NCI-H2171 (cell line): ENCODE measurements at places on chromosomes 12 and 14.

GRCh38 chr12:58725400-58726105 is 194.8 kb downstream of the LRIG3 start:
- DNase-seq, result no peak

- no peak for DNase-seq
Measured at GRCh38 chr12:5417500-5417899, 14.4 kb upstream of the NTF3 start.

DNA sequence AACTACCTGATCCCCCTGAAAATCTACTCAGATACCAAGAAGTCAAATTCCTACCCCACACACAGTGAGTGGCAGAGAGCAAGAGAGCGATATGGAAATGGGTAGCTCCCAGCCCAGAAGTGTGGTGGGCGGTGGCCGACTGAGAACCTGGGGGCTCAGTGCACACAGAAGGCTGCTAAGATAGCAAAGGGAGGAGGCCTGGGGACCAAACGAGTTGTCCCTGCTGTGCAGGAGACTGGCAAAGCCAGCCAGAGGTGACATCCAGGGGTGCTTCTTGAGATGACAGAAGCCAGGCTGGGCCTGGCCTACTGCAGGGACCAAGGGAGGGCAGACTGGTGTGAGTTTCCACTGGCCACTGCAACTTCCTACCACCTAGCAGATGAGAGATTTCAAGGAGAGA is 52.9 kb downstream of the VWF start:
- no peak for DNase-seq

DNA sequence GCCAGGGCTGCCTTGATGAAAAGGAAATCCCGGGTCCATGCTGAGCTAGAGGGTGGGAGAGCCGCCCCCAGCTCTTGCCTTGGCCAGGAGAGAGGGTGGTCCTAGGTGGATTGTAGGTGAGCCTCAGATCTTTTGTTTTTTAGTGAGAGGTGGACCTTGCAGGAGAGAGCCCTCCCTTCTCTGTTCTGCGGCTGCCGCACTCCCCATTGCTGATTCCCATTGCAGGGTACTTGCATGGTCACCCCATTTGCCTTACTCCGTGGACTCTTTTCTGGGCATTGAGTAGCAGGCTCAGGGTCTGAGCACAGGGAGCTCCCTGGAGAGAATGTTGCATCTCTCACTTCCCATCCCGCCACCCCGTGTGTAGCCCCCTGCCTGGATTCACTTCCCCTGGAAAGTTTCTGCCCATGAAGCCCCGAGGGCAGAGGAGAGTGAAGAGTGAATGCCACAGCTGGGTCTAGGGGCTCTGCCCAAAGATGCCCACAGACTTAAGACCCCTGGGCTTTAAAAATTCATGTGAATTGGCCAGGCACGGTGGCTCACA is 10.2 kb downstream of the VASH1 start:
- no peak for DNase-seq

DNA sequence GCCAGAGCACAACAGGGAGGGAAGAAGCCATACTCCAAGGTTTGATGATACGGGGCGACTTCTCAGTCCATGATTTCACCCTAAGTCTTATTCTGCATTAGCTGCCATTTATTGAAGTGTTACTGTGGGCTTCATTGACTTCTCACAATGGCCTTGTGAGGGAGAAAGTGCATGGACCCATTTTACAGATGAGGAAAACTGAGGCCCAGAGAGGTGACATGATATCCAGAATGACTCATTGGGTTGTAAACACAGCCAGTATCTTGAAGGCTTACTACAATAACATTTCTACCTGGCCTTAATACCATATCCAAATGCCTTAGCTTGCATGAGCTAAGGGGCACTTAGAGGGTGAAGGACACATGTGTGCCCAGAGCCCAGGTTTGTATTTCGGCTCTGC is 100.6 kb downstream of the CMKLR1 start:
- DNase-seq, result no peak

DNA sequence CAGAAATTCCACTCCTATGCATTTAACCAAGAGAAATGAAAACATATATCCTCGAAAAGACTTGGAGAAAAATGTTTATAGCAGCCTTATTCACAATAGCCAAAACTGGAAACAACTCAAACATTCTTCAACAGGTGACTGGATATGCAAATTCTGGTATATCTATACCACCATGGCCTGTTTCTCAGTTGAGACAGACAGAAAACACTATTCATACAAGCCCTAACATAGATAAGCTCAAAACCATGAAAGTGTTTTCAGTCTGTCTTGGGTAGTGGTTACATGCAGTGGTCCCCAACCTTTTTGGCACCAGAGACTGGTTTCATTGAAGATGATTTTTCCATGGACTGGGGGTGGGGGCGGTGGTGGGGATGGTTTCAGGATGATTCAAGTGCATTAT is 83.8 kb downstream of the SRGAP1 start:
- DNase-seq, result no peak

DNA sequence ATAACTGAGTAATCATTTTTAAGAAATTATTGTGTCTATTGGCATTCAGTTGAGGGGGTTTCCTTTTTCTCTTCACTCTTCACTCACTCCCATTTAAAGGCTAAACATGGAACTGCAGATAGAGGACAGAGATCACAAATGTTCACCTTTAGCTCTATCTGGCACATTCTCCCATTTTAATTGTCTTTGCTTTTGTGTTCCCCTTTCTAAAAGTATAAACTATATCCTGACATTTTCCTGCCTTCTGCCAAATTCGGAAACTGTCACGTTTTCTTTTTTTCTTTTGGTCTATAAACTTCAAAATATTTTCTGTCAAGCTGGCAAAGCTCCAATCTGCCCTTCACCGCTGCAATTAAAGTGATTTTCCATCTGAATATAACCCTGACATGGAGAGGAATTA is 219.8 kb upstream of the CDKN3 start:
- DNase-seq, result no peak

GRCh38 chr12:130711756-130712155 is 4.3 kb downstream of the RIMBP2 start:
- DNase-seq, result no peak

GRCh38 chr12:75479963-75480461 is 543 bp upstream of the GLIPR1 start:
- DNase-seq, result no peak

DNA sequence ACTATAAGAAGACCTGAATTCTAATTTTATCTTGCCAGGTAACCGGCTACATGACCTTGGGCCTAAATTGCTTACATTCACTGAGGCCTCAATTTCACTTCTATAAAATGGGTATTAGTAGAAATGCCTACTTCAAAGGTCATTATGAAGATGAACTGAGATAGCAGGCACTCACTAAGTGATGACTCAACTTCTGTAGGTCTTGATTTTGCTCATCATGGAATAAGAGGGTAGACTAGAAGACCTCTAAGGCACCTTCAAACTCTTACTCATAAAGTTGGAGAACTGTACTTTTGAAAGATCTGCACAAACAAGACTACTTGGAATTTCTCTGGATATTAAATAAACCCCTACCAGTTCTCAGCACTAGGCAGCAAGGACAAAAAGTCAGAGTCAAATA is 39.3 kb upstream of the FRMD6 start:
- DNase-seq, result no peak

GRCh38 chr12:18580291-18580690 is 157.5 kb downstream of the PLCZ1 start:
- no peak for DNase-seq

DNA sequence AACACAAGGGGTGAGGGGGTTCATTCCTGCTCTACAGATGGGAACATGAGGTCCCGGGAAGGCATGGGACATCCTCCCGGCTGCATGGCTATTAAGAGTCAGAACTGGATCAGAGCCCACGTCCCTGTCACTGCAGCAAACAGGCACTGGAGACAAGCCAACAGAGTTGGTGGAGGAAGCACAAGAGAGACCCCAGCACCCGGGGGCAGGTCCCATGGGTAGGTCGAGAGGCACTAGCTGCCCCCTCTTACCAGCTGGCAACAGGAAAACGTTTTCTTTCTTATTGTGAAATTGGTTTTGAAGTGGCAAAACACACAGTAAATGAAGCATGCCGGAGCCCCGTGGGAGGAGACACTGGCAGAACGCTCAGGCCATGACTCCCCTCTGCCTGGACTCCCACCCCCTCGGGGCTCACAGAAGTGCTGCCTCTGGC is 43.6 kb downstream of the SYNE3 start:
- DNase-seq, result no peak

GRCh38 chr12:27332407-27332713 is 276 bp upstream of the BMAL2 start:
- DNase-seq, result no peak

DNA sequence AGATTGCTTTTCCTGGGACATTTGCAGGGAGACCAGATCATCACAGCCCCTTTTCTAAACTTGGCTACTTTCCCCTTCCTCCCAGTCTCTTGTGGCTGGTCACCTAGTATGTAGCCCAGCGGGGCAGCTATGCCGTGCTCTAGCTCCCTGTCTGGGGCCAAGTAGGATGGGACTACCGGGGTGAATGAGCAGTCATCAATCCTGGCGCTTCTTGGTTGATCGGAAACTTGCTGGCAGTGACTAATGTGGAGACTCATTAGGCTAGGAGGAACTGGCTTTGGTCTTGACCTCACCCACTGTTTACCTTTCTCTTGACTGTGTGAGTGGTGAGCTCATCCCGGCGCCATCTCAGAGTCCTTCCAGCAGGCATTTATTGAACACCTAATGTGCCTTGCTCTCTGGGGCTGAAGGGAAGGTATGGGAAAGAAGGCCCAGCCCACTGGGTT is 15.9 kb downstream of the PLEKHG3 start:
- no peak for DNase-seq

DNA sequence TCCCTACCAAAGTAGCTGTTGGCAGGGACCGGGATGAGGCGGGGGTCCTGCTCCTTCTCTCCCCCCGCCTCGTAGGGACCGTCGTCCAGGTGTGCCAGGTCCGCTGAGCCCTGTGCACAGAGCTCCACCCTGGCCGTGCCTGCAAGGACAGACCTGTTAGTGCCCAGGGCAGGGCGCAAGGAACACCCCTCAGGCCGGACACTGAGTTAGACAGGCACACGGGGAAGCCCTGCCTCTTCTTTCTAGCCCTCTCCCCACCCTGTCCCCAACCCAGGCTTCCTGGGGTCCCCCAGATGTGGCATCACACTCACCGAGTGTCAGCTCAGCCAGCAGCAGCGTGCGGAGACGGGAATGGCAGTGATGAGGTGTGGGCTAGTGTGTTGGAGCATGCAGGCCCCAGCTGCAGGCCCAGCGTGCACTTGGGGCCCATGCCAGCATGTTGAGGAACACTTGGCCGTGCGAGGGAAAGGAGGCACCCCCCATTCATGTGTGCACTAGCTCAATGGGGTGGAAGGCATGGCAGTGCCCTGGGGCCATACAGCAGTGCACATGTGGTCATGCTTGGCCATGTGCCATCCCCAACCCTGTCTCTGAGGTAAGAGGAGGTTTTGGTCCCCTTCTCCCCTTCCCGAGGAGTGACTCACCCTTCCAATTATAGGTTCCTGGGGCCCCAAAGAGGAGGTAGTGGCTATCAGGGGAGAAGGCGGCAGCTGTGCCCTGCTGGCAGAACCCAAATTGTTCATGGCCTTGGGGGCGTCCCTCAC is 7.3 kb downstream of the ITGA7 start:
- no peak for DNase-seq

DNA sequence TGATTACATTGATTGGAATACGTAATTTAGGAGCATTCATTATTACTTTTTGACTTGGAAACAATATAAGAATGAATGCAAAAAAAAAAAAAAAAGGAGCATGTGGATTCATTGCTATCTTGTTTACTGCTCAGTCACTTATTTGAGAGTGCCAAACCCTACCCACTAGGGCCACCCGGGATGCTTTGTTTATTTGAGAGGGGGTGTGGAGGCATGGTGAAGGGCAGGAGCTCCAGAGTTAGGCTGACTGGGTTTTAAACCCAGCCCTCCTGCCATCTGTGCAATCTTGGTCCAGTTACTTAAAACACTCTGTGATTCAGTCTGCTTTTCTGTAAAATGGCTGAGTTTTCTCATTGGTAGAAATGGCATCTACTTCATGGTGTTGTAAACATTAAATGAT is 195.2 kb downstream of the RAD51B start:
- no peak for DNase-seq

- no peak for DNase-seq
Measured at GRCh38 chr12:66905201-66905600, 226.3 kb upstream of the GRIP1 start.

DNA sequence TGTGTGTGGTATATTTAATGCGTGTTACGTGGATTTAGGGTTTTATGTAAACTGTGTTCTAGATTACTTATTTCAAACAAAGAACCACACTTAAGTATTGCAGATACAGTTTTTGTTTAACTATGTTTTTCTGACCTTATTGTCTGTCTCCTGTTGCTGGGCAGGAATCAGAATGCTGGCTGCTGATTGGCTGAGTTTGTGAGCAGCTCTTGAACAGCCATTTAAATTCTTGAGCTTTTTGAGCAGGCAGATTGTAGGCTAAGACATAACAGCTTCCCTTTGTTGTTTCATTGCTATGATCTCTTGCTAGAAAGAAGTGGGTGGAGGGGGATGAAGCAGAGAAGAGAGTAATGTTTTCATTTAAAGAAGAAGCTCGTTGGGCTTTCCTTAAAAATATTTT is 52.2 kb downstream of the ATF7IP start:
- DNase-seq, result no peak

- no peak for DNase-seq
Measured at GRCh38 chr12:122983789-122984515, 3.5 kb downstream of the ARL6IP4 start.

DNA sequence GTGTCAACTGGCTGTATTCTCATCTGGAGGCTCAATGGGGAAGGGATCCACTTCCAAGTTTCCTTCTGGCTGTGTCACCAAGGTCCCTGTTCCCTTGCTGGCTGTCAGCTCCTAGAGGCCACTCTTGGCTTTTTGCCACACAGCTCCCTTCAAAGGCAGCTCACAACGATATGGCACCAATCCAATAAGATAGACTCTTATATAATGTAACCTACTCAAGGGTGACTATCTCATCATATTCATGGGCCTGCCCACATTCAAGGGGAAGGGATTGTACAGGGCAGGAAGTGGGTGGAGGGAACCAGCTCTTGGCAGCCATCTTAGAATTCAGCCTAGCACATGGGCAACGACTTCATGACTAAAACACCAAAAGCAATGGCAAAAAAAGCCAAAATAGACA is 98.7 kb upstream of the PLXNC1 start:
- DNase-seq, result no peak

GRCh38 chr12:57761391-57761998 is 5.4 kb downstream of the CYP27B1 start:
- DNase-seq, result no peak

DNA sequence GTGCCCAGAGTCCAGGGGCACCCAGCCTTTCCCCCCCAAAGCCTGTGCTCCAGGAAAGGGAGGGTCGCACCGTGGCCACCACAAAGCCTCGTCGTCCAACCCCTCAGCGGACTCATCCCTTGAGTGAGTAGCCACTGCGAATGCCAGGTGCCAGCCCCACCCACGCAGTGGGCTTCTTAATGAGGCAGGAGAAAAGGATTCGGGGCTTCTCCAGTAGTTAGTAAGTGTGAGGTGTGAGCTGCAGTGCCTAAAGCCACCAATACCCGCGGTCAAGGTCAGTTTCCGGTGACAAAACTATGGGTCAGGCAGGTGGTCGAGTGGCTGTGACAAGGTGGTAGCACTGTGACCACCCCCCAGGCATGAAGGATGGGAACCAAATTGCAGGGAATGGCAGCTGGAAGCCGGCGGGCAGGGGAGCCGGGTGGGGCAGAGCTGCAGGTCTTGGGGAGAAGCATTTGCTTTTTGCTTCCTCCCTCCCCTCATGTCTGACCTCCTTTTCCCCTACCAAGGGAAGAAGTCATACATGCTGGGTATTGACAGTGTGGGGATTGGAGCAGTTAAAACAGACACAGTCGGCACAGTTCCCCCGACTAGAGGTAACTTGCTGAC is 8.0 kb downstream of the RAN start:
- no peak for DNase-seq

- no peak for DNase-seq
Measured at GRCh38 chr14:103501921-103502669, 20.5 kb downstream of the CKB start.

GRCh38 chr12:90627180-90627896 is 327.6 kb downstream of the CCER1 start:
- DNase-seq, result no peak
